ENCODE measurements at places on chromosomes 2 and 18.

DNA sequence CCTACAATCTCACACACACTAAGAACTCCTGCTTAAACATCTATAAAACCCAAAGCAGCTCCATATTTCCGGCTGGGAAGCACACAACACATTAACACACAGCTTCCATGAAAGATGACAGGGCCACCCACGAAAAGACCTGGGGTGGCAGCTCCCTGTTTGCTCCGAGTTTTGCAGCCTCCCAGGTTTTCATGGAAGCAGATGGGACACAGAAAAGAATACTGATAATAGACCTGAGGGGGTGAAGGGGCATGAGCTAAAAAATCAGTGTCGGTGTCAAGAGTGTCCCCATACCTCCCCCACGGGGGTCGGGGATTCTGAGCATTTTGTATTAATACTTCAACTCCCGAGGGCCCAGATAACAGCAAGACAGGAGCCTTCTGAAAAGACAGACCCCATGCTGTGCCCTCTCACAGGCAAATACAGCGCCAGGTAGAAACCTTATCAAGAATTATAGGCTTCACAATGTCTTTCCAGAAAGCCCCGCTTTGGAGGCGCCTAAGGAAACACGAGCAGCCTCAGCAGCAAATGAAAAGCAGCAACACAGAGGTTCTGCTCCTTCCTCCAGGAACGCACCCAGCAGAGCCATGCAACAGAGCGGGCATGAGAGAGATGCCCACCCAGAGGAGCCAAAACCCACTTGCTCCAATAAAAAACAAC is 50.5 kb downstream of the ZNF516 start:
- no peak for DNase-seq

DNA sequence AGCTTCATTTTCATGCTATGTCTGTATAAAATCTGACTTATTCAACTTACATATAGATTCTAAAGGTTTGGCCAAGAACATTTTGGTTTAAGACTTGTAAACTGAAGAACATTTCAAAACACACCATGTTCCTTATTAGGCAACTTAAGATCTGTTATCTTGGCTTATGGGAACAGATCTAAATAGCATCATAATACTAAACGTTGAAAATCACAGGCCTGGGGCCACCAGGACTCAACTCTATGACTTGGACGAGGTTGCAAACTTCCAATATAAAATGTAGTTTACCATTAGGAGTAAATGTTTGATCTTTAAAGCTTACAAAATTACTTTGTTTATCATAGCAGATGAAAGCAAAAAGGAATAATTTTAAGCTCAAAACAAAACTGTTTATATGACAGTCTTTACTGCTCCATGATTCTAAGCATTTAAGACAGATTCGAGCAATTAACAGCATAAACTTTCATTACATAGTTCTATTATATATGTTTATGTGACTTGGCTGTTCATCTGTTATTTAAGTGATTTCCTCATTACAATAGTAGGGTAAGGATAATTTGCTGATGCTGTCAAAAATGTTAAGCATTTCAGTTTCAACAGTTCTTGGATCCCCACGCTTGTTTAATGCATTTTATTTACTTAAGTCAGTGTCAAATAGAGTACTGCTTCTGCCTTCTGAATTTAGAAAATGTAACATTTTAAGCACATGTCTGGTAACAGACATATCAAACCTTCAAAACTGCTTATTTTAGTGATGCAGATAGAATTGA is 8.3 kb downstream of the TCF4 start:
- no peak for DNase-seq

DNA sequence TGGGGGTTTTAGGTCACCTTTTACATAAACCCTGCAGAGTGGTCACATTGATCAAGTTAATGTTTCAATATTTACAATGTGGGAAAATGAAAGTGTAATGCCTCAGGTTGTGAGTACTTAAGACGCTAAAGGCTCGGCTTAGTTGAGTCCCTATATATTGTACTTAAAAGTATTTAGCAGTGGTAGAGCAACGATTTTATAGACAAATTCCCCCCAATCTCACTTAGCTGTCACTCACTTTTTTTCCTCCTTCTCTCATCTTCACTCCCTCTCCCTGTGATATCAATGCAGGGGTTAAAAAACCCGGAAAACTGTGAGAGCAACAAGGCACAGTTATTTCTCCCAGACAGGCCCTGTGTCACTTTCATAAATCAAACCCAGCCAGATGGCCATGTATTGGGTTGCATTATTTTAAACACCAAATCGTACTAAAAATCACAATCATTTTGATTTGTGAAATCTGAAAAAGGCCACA is 5.4 kb downstream of the POU3F3 start:
- DNase-seq, result no peak

DNA sequence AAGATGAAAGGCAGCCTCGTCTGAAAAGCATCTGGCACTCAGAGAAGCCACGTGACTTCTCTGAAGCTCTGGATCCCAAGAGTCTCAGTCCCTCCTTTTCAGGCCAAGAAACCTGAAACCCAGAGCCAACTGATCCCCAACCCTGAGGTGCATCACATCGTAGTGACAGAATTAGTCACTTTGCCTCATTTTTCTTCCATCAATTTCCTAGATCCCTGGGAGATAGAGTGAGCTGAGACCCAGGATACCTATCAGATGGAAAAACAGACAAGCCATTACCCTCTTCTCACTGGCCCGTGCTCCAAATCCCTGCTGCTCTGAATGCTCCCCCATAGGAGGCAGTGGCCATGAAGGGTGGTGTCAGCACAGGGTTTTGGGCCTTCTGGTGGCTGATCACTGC is 113.1 kb downstream of the ALK start:
- DNase-seq, result no peak

DNA sequence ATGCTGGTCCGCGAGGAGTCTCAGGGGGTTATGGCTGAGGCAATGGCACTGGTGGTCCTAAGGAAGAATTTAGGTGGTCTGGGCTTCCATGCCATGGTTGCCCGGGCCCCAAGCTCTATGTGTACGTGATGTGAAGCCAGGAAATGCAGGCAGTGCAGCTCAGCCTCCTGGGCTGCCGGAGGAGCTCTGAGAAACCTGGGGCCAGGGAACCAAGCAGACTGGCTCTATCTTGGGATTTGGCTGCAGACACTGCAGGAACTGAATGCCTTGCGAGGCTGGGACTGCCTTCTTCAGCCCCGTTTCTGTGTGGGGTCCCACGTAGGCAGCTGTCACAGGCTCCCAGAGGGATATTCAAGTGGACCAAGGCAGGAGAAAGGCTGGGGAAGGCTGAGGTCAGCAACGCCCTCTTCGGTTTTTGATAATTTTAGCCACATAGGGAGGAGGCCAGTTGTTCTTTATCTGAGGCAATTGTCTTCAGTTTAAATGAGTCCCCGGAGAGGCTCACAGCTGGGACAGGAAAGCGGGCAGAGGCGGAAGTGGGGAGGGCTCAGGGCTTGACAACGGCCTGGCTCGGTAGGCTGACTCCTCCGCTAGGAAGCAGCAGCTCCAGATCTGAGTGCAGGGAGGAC is 77.7 kb downstream of the RHOB start:
- DNase-seq, result no peak

DNA sequence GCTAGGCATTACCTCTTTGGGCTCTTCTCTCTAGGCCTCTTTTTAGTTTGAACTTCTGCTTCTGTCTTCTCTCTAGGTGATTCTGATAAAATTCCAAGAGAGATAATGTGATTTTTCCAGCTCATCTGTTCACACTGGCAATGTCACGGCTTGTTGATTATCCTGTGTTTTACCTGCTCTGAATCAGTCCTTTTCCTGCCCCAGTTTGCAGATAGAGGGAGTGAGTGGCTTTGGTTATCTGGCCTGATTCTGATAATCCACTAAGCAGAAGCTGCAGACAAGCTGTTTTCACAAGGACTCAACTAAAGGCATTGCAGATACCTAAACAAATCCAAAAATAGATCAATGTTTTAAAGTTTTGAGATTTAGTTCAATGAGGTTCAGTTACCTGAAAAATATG is 111.9 kb downstream of the DCC start:
- DNase-seq, result no peak

DNA sequence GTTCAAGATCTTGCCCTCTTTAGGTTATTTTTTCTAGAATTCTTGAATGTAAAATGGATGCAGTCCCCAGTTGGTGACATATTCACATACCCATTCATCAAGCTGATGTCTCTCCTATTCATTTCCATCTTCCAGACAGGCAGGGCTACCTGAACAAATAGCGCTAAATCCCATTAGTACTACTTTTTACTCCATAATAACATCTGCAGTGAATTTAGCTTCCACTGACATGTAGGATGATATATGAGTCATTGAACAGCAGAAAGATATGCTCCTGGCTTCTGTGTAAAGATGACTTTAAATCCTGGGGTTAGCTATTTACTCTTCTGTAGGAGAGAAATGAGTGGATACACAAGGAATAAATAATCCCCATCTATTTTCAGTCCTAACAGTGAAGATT is 194.7 kb downstream of the RND3 start:
- DNase-seq, result no peak

DNA sequence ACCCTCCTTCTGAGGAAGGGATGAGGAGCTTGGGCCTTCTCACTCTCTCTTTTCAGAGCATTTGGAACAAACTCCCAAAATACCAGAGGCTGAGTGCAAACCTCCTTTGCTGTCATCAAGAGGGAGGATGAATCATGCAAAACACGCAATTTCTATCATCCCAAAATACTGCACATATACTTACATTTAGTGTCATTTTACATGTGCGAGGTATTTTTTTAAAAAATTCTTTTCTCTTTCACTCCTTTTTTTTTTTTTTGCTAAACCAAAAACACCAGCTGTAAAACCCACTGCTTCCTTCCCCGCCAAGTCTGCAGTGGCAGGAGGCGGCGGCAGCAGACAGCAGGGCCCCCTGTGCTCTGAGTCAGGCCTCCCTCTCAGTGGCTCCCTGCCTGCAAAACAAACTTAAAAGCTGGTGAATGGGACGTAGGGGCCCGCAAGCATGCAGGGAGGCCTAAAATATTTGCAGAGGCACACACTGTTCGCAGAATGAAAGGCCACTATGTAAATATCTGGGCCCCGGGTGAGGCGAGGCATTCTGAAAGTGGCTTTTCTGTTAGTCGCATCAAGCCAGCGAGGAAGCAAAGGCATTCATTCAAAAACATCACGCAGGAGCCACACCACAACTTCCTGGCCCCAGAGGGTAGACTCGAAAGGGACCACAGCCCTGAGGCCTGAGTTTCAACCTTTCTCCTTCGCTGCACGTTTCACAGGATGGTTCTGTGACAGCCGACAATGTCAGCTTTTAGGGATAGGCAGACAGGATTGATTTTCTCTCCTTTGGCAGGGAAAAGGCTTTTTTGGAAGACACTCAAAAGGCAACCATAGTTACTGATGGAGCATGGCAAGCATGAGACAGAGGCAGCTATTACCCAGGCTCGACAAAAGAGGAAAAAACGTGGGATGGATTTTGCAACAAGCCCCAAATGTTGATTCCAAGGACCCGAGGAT is 73.4 kb downstream of the ACTR2 start:
- no peak for DNase-seq

GRCh38 chr2:232088771-232089170 is 127.3 kb downstream of the DIS3L2 start:
- no peak for DNase-seq

DNA sequence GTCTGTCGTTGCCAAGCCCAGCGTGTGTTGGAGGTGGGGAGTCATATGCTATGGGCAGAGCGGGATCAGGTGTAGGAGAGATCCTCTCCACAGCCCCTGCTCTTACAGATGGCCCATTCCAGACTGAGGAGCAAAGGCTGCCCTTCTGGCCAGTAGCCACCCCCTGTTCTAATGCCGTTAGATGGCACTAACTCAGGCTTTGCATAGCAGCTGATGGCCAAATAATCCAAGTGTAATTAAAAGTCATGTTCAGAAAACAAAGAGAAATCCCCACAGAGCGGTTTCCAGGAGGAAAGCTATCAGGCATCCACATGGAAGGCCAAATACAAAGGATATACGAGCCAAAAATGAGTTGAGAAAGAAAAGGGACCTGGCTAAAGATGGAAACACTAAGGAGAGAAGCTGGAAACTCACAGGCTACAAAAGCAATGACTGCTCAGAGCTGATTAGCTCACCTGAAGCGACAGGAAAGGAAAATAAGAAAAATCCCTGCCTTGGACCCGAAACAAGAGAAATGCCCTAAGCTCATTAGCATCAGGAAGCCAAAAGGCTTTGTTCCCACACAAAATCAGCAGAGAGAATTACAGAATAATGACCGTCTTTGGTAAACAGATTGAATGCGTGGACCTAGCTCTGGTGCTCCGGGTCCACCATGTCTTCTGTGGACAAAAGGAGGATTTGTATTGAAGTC is 1002.4 kb upstream of the KLHL29 start:
- DNase-seq, result no peak

GRCh38 chr2:126241001-126241400 is 415.0 kb upstream of the GYPC start:
- no peak for DNase-seq

- no peak for DNase-seq
Measured at GRCh38 chr2:57084697-57085281, 901.0 kb downstream of the CCDC85A start.

DNA sequence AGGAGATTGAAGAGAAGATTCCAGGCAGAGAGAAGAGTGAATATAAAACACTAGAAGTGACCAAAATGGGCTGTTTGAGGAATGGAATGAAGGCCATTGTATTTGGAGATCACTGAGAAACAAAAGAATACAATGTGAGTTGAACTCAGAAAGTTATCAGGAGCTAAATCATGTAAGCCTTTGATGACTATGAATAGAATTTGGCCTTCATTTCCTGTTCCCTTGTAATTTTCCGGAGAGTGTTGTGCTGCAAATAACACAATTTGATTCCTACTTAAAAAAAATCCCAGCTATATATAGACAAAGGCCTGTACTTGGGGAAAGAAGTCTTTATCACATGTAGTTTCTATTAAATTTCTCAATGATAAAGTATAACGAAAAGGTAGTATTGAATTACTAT is 33.7 kb upstream of the KYNU start:
- no peak for DNase-seq

- DNase-seq, result no peak
Measured at GRCh38 chr2:187129868-187130267, 280.9 kb upstream of the ZSWIM2 start.

GRCh38 chr2:231884438-231885140 is 41.6 kb downstream of the NPPC start:
- DNase-seq, result no peak

DNA sequence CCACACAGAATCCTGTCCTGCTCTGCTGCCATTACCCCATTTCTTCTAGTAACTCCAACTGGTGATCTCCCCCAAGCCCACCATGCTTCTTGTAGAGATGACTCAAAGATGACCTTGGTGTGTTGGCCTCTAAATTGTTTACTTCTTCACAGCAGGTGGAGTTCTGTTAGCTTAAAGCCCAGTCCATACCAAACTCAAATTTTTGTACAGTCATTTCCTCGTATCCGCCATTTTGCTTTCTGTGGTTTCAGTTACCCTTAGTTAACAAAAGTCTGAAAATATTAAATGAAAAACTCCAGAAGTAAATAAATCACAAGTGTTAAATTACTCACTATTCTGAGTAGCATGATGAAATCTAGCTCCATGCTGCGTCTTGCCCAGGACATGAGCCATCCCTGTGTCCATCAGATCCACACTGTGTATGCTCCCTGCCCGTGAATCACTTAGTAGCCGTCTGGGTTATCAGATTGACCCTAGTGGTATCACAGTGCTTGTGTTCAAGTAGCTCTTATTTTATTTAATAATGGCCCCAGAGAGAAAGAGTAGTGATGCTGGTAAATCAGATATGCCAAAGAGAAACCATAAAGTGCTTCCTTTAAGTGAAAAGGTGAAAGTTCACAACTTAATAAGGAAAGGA is 133.3 kb upstream of the NOL4 start:
- DNase-seq, result no peak

Data from HEK293T (cell line).